ENCODE measurements at places on chromosomes 16 and 17.
A peak's percentile ranks its signal among the peaks of the same experiment; 100 is the strongest.

DNA sequence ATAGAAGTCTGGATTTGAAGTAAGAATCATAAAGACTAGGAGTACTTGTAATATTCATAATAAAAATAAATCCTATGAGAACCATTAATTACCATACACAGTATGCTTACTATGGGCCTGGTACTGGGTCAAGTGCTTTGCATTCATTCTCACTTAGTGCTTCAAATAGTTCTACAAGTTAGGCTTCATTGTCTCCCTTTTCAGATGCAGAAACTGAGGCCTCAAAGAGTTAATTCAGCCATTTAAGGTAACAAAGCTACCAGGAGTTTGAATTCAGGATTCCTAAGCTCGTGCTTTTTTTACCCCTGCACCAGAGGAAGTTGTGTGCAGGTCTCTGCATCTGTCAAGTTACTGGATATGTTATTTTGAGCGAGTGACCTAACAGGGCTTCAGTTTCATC, 1098.4 kb upstream of the EEF2KMT start:
- DNase-seq = no peak

- DNase-seq = peak; percentile 64
Measured at GRCh38 chr17:61476476-61477203, 24.4 kb downstream of the TBX4 start.

DNA sequence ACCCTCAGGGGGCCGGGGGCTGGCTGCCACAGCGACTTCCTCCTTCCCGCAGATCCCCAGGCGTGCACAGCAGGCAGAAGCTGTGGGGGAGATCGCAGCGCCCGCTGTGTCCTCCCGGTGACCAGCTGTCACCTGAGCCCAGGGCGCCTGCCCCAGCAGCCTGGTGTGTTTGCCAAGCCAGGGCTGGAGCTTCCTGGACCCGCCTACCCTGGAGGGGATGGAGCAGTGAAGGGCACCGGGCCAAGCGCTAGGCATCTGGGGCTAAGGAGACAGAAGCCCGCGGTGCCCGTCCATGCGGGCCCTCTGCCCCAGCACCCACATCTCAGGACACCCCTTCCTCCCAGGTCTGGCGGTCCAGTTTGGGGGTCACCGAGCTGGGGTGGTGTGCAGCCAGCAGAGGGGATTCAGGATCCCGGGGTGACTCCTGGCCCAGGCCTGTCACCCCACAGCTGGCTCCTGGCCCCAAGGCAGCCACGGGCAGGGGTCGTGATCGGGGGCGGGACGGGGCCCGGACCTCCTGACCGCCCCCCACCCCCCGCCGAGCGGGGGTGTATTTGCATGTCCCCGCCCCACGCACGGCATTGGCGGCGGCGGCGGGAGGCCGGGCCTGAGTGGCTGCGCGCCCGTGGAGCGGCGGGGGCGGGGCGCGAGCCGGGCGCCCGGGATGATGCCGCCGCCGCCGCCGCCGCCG, at the start of gene RAB26:
Gene RAB26, plus strand, starts transcription at position 645 of the 691 bp plus-strand sequence. CDS start 159 bp downstream, outside the sequence.
- peak; percentile 85 for DNase-seq

- peak; percentile 52 for DNase-seq
Measured at GRCh38 chr17:31321481-31321880, at the start of gene EVI2A. TSS of gene EVI2A (minus strand) at chr17:31321622. CDS start at chr17:31319013, 2,609 bp downstream.

DNA sequence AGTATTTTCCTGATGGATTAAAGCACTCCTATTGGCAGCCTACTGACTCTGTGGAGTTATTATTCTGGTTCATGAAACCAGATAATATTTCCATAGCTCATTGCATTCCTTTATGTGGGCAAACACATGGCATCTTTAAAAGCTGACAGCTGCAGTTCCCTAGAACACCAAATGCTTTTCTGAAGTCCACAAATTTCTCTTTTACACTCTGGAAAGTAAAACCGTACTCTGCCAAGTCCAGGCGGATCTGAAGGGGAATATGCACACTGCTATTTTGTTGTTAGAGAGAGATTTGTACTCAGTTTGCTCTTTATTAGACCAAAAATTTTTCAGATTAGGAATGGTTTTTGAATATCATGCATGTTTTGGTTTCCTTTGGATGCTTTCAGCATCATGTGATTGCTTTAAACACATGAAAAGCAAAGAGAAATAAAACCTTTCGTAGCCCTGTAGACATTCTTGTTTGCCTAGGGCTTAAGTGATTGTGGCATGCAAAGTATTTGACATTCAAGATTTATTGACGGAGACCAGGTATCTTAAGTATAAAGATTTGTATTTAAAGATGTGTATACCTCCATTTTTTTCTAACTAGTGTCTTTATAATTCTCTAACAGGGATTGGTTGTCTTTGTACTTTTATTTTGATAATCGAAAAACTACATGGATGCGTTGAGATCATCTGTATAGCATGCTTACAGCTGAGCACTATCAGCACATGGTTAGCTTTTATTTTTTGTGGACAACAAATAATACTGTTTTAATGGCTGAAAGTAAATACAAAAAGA, 19.5 kb downstream of the SEC14L1 start:
- DNase-seq = no peak

DNA sequence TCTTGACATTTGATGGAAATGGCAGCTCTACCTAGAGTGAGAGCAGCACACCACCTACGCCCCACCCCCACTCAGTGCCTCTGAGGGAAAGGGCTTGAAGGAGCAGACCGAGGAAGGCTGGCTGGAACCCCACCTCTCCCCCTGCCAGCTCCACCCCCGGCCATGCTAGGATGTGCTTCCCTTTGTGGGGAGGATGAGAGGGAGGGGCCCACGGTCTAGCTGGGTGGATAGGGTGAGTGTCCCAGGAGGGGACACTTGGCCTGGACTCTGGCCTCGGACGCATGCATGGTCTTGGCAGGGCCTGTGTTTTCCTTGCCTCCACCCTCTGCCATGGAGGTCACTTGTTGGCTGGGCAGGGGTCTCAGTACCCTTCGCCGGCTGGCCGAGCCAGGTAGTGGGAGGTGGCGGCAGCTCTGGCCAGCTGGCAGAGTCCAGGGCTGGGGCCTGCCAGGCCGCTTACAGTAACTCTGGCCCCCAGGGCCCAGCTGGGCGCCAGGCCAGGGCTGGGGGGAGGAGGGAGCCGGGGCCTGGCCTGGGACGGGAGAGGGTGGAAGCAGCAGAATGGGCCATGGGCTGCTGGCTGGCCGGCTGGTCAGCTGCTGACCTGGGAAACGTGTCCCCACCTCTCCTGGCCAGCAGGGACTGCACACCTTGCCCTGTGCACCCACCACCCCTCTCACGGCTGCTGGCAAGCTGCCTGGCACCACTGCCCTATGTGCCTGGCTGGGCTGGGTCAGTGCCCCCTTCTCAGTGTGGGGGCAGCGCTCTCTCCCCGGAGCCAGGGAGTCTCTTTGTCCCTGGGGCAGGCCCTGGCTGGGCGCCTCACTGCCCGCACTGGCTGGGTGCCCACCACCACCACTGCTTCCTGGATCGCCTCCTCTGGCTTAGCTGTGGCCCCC, 23.0 kb downstream of the RARA start:
- peak; percentile 95 for DNase-seq

DNA sequence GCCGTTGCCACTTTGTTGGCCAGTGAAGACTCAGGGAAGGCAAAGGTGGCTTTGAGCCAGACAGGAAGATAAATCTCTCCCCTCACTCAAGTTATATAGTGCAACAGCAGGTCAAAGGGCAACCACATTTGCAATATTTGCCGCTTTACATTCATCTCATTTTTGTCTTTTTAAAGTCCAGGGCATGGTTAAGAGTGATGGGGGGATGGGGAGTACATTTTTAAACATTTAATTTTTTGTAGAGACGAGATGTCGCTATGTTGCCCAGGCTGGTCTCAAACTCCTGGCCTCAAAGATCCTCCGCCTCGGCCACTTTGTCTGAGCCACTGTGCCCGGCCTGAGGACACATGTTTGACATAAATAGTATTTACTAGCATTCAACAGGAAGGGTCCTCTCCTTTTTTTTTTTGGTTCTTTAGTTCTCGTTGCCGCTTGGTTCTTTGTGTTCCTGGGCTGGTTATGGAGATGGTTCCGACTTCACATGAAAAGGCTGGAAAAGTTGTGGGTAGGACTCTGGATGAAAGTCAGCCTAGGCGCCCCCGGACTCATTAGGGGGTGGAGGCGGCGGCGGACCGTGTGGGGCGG, 95.7 kb downstream of the RAB11FIP4 start:
- DNase-seq = no peak

DNA sequence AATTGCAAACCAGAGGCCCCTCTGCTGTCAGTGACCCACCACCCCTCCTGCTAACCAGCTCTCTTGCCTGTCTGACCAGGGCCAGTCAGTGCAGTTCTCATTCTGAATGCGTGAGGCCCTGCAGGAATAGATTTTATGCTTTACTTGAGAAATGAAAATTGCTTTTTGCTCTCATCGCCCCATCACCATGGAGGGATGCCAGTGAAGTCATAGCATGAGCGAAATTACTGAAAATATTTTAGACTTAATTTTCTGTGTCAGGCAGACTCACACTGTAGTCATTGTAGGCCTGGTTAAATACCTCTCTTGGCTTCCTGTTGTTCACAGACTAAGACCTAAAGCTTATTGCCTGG, 490.5 kb upstream of the CDH5 start:
- DNase-seq = no peak

DNA sequence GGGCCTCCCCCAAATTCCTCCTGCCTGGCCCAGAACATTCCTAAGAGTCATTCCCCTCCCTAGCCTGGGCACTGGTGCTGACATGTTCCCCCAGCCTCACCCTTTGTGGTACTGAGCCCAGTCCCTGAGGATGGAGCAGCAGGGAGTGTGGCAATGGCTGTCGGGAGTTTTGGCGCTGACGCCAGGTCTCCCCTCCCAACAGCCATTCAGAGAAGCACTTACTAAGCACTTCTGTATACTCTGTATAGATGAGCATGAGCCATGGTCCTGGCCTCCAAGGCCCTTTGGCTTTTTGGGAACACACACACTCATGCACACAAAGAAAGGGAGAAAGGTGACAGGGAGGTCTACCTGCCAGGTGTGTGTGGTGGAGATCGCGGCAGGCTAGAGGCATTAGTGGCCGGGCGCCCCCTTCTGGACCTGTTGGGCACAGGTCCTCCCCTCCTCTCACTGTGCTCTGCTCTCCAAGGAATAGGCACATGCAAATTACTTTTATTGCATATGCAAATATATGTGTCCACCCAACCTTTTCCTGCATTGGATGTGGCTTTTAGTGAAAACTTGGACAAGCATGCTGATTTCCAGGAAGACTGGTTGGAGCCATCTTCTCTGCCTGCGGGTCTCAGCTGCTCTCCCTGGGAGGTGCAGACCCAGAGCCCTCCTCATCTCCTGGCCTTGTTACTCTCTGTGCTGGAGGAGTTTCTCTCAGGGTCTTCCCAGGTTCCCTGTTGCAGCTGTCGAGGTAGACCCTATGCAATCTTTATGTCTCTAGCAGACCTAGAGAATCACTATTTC, 17.4 kb upstream of the C17orf107 start:
- DNase-seq = no peak

GRCh38 chr17:57938061-57938502, 17.1 kb downstream of the CUEDC1 start:
- DNase-seq = no peak

DNA sequence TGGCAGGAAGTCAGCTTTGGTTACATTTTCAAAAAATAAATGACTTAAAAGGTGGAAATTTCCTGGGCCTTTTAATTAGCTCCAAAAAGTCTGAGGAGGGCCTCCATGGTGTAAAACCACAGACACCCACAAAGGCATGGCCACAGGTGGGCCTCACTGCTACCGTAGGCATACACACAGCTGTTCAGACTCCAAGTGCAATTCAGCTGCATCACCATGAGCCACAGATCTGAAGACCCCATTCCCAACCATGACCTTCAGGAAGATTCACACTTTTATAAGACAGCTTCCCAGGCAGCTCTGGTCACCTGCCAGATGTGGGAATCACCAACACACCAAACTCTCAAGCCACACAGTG, 20.6 kb downstream of the CSNK2A2 start:
- no peak for DNase-seq

DNA sequence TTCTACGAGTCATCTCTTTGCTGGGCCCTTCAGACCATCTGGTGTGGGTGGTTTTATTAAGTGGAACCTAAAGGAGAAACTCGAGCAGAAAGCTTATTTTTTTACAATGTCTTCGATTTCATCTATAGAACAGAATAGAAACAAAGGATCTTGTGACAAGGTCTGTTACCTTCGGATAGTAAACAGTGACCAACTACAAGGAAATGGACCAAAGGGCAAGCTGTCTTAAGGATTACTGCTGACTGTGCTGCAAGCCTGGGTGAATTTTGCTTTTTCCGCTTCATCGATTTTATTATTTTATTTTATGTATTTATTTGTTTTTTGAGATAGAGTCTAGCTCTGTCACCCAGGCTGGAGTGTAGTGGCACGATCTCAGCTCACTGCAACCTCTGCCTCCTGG, 348.9 kb upstream of the ERCC4 start:
- no peak for DNase-seq

- DNase-seq = peak; percentile 96
Measured at GRCh38 chr17:76182016-76182764, 41.1 kb upstream of the FOXJ1 start.

DNA sequence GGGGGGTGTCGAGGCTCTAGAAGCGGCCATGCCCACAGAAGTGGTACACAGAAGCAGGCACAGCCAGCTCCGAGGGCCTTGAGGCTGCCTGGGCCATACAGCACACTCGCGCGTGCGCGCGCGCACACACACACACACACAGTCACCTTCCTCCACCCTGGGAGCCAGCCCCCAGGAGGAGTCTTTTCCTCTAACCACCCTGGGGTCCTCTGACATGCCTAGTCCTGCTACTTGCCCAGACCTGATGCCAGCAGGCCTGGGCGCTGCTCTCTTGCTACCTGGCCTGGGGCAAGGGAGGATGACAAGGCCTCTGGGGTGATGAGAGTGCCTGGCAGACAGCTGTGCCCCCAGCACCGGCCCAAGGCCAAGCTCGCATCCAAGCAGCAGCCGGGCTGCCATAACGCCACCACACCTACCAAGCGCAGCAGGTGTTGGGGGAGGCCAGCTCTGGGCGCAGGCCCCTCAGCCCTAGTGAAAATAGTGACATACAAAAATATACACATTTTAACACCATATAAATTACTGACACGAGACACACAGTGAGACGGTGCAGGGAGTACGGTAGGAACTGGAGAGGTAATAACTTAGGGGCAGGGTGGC, 41.1 kb downstream of the TSC2 start:
- DNase-seq = no peak

GRCh38 chr17:6420173-6420641, 14.7 kb downstream of the AIPL1 start:
- peak; percentile 61 for DNase-seq

GRCh38 chr17:39772415-39772814, 34.7 kb downstream of the GRB7 start:
- no peak for DNase-seq

DNA sequence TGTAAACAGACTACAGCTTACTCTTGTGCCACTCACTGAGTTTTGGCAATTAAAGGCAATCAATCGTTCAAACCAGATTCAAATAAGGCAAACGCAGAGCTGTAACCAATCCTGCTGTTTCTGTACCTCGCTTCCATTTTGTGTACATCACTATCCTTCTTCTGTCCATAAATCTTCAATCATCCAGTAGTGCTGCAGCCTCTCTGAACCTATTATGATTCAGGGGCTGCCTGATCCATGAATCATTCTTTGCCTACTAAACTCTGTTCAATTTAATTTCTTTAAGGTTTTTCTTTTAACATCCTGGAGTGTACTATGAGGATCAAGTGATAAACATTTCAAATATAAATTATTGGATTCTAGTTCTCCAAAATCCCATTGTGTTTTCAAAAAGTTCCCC, 93.9 kb downstream of the CEP112 start:
- DNase-seq = no peak

- DNase-seq = no peak
Measured at GRCh38 chr16:19829844-19830692, 54.6 kb downstream of the GPRC5B start.

Measured in posterior vena cava (tissue), 2 donors.